Osteocyte (in vitro differentiated cells): ENCODE measurements at places on chromosomes 1 and 21. TPM values are rescaled to one million over a fixed set of nuclear protein-coding genes. Genes with fewer than 3 reads are reported as not detected.

DNA sequence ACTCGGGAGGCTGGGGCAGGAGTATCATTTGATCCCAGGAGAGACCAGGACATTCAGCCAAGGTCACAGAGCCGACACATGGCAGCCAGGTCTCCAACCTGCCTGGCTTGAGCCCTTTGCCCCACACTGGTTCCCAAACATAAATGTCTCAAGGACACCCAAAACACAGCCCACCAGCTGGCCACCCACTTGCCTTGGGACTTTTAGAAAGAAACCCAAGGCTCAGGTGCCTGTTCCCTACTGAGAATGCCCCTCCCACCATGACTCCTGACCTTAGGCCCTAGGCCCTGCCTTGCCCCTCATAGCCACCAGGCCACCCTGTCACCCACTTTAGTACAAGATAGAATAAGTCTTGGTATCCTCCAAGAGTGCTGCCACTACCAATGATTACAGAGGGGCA lies 41.9 kb upstream of the LRP8 start:
- H3K27me3 ChIP-seq = peaks cover 11% of the 10 kb centered on the region
- H3K36me3 ChIP-seq = no peaks in the 10 kb centered on the region
- H3K4me3 ChIP-seq = no peak overlapping the region
- peak; percentile 66 for DNase-seq
- no peak overlapping the region for H3K27ac ChIP-seq
- H3K4me1 ChIP-seq = no peaks in the 10 kb centered on the region

DNA sequence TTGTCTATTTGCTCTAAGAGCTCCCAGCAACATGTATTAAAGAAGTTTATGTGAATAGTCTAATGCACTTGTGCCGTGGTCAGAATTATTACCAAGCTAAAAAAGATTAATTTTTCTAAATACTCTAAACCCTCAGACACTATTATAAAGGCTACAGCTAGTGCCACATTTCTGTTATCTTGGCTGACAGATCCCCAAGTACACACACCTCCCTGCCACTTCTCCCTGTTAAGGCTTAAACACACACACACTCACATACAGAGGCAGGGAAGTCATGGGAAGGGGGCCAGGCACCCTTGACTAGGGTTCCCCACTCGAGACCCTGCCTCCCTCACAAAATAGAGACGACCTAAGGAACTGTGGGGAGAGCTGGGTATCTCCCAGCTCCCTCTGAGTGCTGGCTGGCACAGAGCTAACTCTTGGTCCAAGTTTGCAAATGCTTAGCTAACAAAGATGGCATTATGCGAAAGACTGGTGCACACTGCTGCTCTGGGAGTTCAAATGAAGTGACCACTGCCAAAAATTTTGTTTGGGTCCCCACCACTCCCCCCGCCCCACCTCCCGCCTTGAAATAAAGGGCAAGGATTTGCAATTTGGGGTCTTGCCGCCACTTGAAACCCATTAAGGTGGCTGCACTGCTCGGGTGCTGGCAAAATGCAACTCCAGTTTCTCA lies 9.8 kb downstream of the SSBP3 start:
- H3K27ac ChIP-seq = no peak overlapping the region
- peaks cover 16% of the 10 kb centered on the region for H3K4me1 ChIP-seq
- no peaks in the 10 kb centered on the region for H3K27me3 ChIP-seq

DNA sequence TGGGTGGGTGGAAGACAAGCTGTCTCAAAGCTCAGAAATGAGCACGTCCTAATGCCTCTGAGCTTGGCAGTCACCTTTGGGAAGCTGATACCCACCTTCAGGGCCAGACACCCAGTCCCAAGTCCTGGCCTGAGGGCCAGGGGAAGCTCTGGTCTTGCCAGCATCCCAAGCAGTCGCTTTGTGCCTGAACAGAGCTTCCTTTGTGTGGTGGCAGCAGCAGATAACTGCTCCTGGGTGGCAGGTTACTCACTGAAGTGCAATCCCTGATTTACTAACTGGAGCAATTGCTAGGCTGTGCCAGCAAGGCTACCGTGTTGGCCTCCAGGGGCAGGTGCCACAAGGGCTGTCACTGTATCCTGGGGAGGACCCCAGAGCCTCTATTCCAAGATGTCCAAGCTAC lies 40.4 kb upstream of the GRHL3 start:
- H3K36me3 ChIP-seq = peaks cover 3% of the 10 kb centered on the region
- no peak overlapping the region for H3K27ac ChIP-seq
- peaks cover 9% of the 10 kb centered on the region for H3K27me3 ChIP-seq
- no peak for DNase-seq

The LCE2C gene
- total RNA-seq = not detected in 2 replicates

DNA sequence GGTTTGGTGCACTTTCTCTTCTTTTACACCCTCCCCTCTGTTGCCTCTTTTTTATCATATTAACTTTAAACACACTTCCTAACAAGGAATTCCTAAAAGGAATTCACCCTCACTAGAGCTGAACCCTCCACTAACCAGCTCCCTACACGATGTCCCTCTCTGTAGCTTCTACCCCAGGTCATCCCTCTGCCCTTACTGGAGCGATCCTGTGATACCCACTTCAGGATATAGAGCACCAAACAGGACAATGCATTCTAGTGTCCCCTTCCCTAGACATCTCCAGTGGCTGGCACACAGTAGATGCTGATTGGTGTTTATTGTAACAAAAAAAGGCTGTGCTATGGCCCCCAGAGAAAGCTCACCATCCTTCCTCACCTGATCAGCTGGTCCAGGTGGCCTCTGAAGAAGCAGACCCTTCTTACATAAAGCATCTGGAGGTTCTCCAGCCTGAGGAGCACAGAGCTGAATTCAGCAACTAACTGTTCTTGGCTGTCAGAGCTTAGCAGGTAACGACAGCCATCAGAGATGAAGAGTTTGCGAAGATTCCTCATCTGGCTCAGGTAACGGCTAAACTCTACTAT lies 1.4 kb downstream of the PRAMEF18 start:
- no peak overlapping the region for H3K4me3 ChIP-seq
- peaks cover 2% of the 10 kb centered on the region for H3K36me3 ChIP-seq
- no peaks in the 10 kb centered on the region for H3K4me1 ChIP-seq
- no peak overlapping the region for H3K27ac ChIP-seq

DNA sequence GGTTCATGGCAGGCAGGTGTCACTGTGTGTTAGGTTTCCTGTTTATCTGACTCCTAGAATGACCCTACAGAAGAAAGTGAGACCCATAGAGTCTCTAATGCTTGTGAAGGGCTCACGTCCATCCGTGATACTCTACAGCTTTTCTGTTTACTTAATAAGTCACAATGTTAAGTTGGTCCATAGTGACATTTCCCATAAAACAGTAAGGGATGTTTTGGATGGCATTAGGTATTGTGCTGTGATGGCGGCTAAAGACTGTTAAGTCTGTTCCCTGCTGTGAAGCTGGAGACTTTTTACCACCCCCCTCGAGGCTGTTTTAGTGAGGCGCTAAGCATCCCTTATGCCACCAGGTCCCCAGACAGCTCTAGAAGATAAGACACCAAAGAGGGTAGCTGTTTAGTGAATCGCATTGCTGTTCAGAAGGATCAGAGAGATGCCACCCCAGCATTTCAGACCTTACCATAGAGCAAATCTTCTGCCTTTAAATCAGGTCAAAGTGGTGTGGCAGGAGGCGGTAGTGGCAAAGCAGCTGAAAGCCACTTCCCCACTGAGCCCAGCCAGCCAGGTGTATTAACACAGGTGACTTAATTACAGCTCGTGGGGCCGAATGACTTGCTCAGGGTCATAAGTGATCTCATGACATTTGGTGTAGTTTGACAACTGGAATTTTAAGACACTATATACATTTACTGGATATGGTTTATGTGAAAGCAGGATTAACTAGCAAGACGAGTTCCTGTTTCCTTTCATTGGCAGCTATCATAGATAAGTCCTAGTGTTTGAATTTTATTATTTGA lies 25.0 kb downstream of the SLC37A1 start:
- DNase-seq = no peak
- H3K4me1 ChIP-seq = peaks cover 2% of the 10 kb centered on the region
- H3K27ac ChIP-seq = no peak overlapping the region
- H3K36me3 ChIP-seq = peaks cover 5% of the 10 kb centered on the region
- H3K27me3 ChIP-seq = no peaks in the 10 kb centered on the region

DNA sequence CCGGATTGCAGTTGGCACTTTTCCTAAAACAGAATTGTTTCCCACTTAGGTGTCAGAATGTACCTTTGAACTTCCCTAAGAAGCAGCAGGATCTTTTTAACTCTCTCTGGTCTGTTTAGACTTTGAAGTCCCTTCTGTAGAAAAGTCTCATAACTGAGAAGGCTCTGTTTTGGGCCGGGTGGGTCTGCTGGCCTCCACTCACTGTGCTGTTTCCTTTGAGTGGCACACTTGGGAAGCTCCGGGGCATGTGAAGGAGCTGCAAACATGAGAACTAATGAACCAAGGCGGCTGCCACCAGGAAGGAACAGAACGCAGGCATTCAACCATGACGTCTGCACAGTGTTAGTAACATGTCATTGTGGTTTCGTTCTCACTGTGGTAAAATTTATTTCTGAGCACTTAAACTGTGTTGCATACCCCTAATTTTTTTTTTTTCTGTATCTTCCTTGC lies 19.5 kb upstream of the NCMAP start:
- peaks cover 15% of the 10 kb centered on the region for H3K4me1 ChIP-seq
- DNase-seq = no peak
- H3K36me3 ChIP-seq = peaks cover 13% of the 10 kb centered on the region
- H3K4me3 ChIP-seq = no peak overlapping the region
- peak overlapping the region; percentile 45 for H3K27ac ChIP-seq

The BACE2 gene
- 49.5 and 55.4 TPM in 2 replicates for total RNA-seq

The RGS16 gene
- total RNA-seq = 0.48 and 1.1 TPM in 2 replicates

GRCh38 chr1:224123136-224123535 lies 9.2 kb downstream of the FBXO28 start:
- DNase-seq = no peak
- no peak overlapping the region for H3K27ac ChIP-seq
- H3K27me3 ChIP-seq = no peaks in the 10 kb centered on the region
- H3K36me3 ChIP-seq = peaks cover 7% of the 10 kb centered on the region
- peaks cover 16% of the 10 kb centered on the region for H3K4me1 ChIP-seq

DNA sequence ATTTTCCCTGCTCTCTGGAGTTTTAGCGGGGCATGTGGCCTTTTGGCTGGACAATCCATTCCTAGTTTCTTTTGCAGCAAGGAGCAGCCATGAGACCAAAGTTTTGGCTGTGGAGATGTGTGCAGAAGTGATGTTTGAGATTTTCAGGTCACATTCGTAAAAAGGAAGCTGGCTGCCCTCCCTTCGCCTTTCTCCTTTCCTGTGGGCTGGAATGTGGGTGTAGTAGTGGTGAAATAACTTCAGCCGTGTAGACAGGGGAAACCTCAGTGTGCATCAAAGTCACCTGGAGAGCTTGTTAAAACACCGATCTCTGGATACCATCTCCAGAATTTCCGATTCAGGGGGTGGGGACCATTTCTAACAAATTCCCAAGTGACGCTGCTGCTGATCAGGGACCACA lies 5.3 kb upstream of the GPR88 start:
- peaks cover 23% of the 10 kb centered on the region for H3K4me1 ChIP-seq
- DNase-seq = no peak
- no peak overlapping the region for H3K4me3 ChIP-seq

- peaks cover 4% of the 10 kb centered on the region for H3K27me3 ChIP-seq
- peaks cover 18% of the 10 kb centered on the region for H3K4me1 ChIP-seq
- H3K4me3 ChIP-seq = no peak overlapping the region
- H3K36me3 ChIP-seq = no peaks in the 10 kb centered on the region
- DNase-seq = peak; percentile 51
- no peak overlapping the region for H3K27ac ChIP-seq
Observed at GRCh38 chr1:47658161-47658920, 220.5 kb downstream of the FOXD2 start.

GRCh38 chr21:41167348-41168342 lies at the start of gene BACE2:
BACE2 (plus strand) TSS chr21:41168160; CDS start chr21:41168264, 104 bp downstream.
- H3K27me3 ChIP-seq = peaks cover 5% of the 10 kb centered on the region
- H3K27ac ChIP-seq = peak within 1 kb of the TSS; percentile 70
- peak within 1 kb of the TSS; percentile 84 for H3K4me3 ChIP-seq
- peaks cover 3% of the 10 kb centered on the region for H3K36me3 ChIP-seq
- H3K4me1 ChIP-seq = peaks cover 14% of the 10 kb centered on the region

The ADCY10 gene
- total RNA-seq = 0.10 and 0.94 TPM in 2 replicates

GRCh38 chr1:90149101-90149500 lies 154.2 kb downstream of the ZNF326 start:
- no peak for DNase-seq
- H3K27ac ChIP-seq = no peak overlapping the region
- H3K4me1 ChIP-seq = no peaks in the 10 kb centered on the region
- H3K36me3 ChIP-seq = no peaks in the 10 kb centered on the region
- H3K4me3 ChIP-seq = no peak overlapping the region

DNA sequence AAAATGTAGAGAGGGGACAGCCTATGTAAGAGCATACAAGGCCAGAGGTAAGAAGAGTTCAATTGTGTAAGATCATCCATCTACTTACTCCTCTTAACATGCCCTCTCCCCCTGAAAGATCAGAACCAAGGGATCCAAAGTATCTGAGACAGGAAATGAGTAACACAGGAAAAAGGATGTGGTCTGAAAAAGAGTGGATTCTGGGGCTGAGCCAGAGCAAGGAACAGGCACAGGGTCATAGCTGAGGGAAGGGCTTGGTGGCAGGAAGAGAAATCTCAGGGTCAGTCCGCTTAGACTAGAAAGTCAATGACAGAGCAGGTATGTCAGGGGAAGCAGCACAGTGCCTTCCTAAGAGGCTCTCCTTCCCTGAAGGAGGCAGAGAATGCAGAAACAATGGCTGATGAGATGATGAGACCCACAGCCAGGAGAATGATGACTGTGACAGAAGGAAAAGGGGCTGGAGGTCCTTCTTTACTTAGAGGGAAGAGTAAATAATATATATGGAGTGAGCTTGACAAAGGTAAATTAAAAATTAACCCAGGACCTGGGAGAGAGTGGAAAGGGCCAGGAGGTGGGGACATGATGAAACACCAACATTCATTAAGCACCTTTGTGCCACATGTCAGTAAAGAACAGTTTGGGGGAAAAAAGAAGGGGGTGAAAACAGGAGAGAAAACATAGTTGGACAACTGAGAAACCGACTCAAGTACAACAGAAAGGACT lies 26.2 kb upstream of the A3GALT2 start:
- H3K4me1 ChIP-seq = peaks cover 71% of the 10 kb centered on the region
- H3K27me3 ChIP-seq = no peaks in the 10 kb centered on the region
- peaks cover 38% of the 10 kb centered on the region for H3K36me3 ChIP-seq
- peak overlapping the region; percentile 90 for H3K27ac ChIP-seq
- peak overlapping the region; percentile 84 for H3K4me3 ChIP-seq

The ALX3 gene
- total RNA-seq = not detected in 2 replicates

The PRR9 gene
- not detected in 2 replicates for total RNA-seq

GRCh38 chr1:85091671-85092280 lies 43.5 kb upstream of the MCOLN3 start:
- H3K4me3 ChIP-seq = no peak overlapping the region
- peaks cover 35% of the 10 kb centered on the region for H3K27me3 ChIP-seq
- no peak for DNase-seq
- no peak overlapping the region for H3K27ac ChIP-seq

The MTARC1 gene
- total RNA-seq = 1.8 and 2.1 TPM in 2 replicates

- H3K27me3 ChIP-seq = no peaks in the 10 kb centered on the region
- H3K4me1 ChIP-seq = no peaks in the 10 kb centered on the region
- H3K27ac ChIP-seq = no peak overlapping the region
- no peak for DNase-seq
Observed at GRCh38 chr1:105101261-105101660, 1351.6 kb downstream of the AMY1C start.

The HLCS gene
- total RNA-seq = 26.7 and 27.3 TPM in 2 replicates

GRCh38 chr1:15094056-15094455 lies 59.5 kb upstream of the TMEM51 start:
- no peak for DNase-seq
- no peak overlapping the region for H3K27ac ChIP-seq
- H3K36me3 ChIP-seq = no peaks in the 10 kb centered on the region
- H3K27me3 ChIP-seq = peaks cover 2% of the 10 kb centered on the region
